ENCODE measurements at places on chromosomes 12 and 14. TPM values are rescaled to one million over a fixed set of nuclear protein-coding genes. Genes with fewer than 3 reads are reported as not detected.

- no peak for DNase-seq
Observed at GRCh38 chr12:130650131-130650530, 66.0 kb downstream of the RIMBP2 start.

DNA sequence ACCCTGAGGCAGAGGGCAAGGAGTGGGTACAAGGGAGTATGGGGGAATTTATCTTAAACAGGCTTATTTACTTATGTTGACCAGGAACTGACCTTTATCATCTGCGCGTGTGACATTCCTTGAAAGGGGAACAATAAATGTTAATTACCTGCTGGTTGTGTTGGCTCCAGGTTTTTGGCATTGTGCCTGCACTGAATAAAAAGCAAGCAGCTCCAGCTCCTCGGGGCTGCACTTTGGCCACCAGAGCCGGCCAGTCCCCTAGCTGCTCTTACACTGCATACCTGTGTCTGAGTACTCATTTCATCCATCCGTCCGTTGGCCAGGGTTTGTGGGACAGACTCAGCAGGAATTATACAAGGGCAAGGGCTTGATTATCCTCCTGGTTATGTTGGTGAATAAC is 68.8 kb upstream of the GTF2A1 start:
- no peak for DNase-seq

GRCh38 chr14:24150567-24150966 is 3.3 kb downstream of the RNF31 start:
- DNase-seq = no peak

DNA sequence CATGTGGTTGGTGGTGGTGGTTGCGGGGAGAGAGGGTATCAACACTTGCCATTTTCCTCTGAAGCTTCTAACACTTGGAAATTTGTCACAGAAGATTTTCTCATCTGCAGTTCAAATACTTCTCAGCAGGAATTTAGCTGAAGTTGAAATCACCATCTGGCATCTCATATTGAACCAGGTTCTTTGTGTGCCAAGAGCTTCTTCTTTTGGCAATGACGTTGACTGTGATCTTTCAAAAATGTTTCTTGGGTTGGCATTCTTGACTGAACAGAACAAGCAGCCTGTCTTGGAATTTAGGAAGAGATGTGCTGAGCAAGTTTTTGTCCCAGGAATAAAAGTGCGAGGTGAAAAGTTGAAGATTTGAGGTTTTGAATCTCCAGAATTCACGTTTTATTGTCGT is 8.7 kb upstream of the NIN start:
- no peak for DNase-seq

DNA sequence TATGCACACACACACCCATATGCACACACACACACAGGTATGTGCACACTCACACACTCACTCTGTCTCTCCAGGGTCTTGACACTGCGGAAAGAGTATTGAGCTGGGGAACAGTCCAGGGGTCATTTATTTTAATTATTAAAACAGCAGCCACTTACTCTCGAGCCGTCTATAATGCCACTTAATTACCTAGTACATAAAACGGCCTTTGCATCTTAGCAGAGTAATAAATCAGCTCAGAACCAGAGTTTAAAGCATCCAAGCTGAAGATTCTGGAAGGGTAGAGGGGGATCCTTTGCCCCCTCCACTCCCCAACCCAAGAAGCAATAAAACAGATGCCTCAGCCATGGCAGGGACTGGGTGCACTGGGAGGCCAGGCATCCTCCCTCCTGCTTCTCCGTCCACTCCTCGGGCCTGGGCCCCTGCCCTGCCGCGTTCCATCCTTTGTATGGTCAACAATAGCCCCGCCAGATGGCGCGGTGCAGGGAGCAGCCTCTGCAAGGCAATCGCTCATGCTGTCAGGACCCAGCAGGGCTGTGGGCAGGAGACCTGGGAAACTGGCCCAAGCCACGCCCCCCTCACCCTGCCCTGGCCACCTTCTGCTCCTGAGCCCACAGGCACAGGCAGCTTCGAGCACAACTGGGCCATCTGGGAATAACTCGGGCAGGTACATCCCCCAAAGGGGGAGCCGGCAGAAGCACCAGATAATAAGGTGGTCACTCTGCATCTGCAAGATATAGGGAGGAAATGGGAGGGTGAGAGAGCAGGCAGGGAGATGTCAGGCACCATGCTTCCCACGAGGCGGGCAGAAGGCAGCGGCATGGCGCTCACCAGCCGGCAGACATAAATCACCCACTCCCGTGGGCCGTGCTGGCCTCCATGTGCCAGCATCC is 40.9 kb downstream of the CCDC85C start:
- no peak for DNase-seq

GRCh38 chr12:112219195-112219594 is 93.8 kb downstream of the TRAFD1 start:
- peak; percentile 4 for DNase-seq

- DNase-seq = peak; percentile 58
Observed at GRCh38 chr14:68359837-68360552, 432.9 kb downstream of the ZFP36L1 start.

- DNase-seq = peak; percentile 69
Observed at GRCh38 chr14:28751467-28752058, 15.0 kb upstream of the FOXG1 start.

- DNase-seq = no peak
Observed at GRCh38 chr12:126480451-126480850, 1415.2 kb downstream of the AACS start.

- no peak for DNase-seq
Observed at GRCh38 chr12:113663396-113663795, 191.7 kb upstream of the LHX5 start.

DNA sequence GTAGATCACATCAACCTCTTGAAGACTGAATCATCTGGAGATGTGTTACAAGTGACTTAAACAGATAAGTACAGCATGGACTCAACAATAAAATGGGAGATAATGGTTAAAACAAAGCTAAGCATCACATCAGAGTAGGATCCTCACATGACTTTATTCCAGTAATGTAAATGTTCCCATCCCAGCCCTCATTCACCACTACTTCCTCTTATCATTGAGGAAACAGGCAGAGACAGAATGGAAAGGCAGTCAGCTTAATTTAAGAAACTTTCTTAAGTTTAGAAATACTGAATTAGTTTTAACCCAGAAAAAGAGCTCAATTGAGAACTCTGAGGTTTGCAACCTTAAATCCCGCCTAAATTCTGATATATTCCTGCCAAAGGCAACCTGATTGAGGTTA is 1.2 kb upstream of the ALG10 start:
- no peak for DNase-seq

DNA sequence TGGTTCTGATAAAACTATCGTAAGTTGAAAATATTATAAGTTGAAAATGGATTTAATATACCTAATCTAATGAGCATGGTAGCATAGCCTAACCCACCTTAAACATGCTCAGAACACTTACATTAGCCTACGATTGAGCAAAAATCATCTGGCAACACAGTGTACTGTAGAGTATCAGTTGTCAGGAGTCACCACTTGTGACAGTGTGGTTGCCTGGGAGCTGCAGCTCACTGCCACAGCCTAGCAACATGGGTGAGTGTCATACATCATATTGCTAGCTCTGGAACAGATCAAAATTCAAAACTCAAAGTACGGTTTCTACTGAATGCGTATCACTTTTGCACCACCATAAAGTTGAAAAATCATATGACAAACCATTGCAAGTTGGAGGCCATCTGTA is 203.5 kb downstream of the ATXN7L3B start:
- no peak for DNase-seq

DNA sequence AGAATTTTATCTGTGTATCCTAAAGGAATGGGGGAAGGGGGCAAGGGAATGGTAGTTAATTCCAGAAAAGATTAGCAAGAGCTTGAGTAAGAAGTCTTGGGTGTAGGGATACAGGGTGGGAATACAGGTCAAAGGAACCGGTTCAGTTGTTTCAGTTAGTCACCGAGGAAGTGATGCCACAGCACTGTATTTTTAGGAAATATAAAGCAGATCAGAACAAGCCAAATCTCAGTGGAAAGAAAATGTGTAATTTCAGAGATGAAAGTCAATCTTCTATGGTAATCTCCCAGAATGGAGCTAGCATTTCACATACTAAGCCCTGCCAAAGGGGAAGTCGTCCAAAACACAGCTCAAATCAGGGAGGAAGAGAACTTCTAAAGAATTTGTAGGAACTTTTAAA is 4.7 kb upstream of the TUBA1C start:
- DNase-seq = peak; percentile 79

DNA sequence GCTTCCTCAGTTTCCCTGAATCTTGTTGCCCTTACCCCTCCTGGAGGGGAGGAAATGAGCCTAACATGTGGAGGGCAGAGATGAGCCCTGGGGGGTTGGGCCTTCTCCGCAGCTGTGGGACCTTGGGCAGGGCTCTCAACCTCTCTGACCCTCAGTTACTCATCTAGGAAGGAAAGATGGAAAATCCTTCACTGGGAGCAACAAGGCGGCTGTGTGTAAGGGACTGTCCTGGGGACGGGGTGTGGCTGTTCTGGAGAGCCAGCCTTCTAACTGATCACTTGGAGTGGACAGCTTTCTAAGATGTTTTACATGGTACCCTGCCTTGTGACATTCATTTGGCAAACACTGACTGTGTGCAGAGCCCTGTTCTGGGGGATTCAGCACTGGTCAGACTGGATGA is 14.7 kb downstream of the BEGAIN start:
- DNase-seq = no peak

GRCh38 chr14:53628732-53629430 is 327.7 kb downstream of the BMP4 start:
- no peak for DNase-seq

DNA sequence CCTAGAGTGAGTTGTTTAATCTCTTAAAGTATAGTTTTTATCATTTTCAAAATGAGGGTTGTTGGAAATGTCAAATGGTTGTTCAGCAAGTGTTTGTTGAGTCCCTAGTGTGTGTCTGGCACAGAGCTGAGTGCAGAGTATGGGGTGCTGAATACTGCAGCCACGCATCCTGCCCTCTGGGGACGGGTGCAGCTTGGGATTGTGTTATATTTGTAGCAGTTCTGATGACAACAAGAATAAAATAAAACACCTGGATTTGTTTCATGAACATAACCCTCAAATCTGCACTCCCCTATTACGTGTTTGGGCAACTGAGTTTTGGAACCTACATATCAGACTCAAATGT is 127.9 kb downstream of the CACNA1C start:
- DNase-seq = no peak

GRCh38 chr12:15546102-15546701 is 223.9 kb downstream of the PTPRO start:
- DNase-seq = no peak

DNA sequence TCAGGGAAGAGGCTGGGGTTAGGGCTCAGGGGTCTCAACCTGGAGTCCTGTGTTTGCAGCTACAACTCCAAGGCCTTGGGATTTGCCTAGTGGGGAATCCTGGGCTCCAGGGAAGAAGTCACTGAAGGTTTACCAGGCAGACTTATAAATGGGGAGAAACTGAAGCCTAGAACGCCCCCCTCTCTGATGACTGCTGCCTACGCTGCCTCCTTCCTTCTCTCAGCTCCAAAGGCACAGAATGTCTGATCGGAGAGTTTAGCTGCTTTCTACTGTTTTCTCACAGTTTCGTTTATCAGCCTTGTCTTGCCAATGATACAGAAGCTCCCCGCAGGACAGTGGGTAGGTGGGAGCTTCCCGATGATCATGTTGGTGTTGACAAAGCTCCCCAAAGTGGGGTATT is 101.7 kb downstream of the CACNA1C start:
- DNase-seq = no peak

GRCh38 chr12:88642675-88643431 is 62.6 kb upstream of the KITLG start:
- no peak for DNase-seq

- DNase-seq = peak; percentile 22
Observed at GRCh38 chr12:15146585-15146984, 74.6 kb downstream of the RERG start.

GRCh38 chr14:45905672-45906071 is 652.7 kb upstream of the MIS18BP1 start:
- no peak for DNase-seq

DNA sequence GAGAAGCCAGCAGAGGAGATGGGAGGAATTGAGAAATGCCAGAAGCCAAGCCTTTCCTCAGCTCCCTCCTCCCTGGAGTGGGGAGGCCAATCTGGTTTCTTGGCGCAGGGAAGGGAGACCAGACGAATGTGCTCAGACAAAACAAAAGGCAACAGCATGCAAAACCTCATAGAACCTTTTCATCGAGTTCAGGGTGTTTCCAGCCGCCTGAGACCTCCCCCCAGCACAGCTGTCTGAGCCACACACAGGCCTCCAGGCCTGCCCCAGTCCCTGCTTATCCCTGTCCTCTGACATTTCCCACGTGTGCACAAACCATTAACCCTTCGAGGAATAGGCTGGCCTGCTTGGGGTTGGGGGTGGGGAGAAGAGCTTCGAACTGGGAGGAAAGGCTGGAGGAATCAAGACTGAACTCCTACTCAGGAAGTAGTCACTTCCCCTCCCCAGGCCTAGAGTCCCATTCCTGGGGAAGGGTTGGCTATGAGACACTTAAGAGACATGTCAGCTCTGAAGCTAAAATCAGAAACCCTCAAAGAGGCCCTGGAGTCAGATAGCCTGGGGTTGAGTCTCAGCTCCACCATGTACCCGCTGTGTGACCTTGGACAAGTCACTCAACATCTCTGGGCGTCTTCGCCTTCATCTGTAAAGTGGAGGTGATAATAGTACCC is 10.7 kb downstream of the TBX3 start:
- no peak for DNase-seq

GRCh38 chr12:128467882-128468281 is 200.9 kb downstream of the TMEM132C start:
- no peak for DNase-seq

DNA sequence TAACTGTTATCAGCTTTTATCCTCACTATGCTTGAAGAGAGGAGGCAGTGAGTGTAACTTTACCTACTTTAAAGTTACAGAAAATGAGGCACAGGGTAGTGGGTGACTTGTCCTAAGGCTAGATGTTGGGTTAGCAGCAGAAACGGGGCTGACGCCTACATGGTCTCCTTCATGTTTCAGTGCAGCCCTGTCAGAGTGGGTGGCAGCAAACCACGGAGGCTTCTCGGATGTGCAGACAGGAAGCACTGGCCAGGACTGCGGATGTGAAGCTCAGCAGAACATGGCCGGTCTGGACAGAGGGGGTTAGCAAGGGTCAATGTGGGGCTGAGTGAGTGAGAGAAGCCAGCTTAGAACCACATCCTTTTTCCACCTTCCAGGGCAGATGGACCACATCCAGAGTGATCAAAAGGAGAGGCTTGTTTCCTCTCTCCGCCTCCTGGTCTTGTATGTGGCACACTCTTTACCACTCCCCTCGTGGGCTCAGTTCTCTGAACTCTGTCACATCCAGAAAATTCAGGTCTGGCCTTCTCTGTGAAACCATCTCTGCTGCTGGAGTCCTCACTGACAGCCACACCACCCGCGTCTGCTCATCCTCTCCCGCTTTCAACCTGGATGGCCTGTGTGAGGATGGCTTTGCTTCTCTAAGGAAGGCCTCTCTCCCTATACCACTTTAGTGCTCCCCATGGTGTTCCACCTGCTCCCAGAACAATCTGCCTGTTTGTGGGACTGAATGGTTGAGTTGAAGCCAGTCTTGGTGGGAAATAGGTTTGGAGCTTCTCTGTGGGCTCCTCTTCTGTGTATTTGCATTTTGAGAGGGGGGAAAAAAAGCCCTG is 14.1 kb downstream of the SUSD6 start:
- no peak for DNase-seq

GRCh38 chr14:61033054-61033453 is 52.0 kb downstream of the SLC38A6 start:
- DNase-seq = no peak

- DNase-seq = no peak
Observed at GRCh38 chr12:122563361-122563760, 36.3 kb downstream of the KNTC1 start.

AVPR1A gene
- total RNA-seq = not detected

PDE3A gene
- total RNA-seq = under 0.01 TPM

KLRF1 gene
- total RNA-seq = not detected

MAP1LC3B2 gene
- total RNA-seq = 1.8 TPM

SRSF5 gene
- total RNA-seq = 126 TPM

PPM1H gene
- 0.90 TPM for total RNA-seq

GOLGA3 gene
- 134 TPM for total RNA-seq
